ENCODE measurements at places on chromosomes 16 and 17.

DNA sequence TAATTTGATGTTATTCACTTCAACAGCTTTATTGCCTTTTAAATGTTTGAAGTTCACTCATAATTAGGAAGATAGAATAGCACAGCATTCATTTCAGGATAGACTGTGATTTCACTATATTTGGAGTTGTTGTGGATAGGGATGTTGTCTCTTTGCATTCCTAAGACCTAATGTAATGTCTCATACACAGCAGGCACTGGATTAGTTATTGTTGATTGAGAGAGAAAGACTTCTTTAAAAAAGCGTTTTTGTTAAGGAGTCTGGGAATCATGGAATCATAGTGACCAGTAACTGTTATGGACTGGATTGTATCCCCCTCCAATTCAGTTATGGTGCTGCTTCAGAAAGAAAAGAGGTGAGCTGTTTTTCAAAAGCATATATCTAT, 122.0 kb downstream of the USP22 start:
- DNase-seq: peak; percentile 20

DNA sequence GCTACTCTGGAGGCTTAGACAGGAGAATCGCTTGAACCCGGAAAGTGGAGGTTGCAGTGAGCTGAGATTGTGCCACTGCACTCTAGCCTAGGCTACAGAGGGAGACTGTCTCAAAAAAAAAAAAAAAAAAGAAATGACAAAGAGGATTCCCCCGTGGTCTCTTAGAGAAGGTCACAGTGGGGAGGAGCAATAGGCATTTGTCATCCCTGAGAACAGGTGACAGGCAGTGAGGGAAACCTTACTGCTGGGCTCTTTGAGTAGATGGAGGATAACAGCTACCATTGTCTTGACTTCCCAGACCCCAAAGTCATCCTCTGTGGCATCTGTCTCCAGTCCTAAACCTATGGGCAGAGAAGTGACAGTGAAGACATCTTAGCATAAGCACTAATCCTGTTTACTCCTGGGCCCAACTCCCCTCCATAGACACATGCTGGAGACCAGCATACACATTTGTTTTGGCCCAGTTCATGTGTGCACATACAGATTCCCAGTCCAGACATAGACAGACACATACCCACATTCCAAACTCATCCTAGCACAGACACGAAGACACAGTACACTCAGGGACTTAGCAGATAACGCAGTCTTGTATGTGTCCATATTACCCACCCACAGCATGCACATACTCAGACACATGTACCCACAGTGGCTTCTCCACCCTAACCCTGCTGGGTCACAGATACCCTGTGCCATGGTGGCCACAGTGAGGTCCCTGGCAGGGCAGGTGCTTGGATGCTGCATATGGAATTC, 2.7 kb downstream of the ESRP2 start:
- DNase-seq: no peak

DNA sequence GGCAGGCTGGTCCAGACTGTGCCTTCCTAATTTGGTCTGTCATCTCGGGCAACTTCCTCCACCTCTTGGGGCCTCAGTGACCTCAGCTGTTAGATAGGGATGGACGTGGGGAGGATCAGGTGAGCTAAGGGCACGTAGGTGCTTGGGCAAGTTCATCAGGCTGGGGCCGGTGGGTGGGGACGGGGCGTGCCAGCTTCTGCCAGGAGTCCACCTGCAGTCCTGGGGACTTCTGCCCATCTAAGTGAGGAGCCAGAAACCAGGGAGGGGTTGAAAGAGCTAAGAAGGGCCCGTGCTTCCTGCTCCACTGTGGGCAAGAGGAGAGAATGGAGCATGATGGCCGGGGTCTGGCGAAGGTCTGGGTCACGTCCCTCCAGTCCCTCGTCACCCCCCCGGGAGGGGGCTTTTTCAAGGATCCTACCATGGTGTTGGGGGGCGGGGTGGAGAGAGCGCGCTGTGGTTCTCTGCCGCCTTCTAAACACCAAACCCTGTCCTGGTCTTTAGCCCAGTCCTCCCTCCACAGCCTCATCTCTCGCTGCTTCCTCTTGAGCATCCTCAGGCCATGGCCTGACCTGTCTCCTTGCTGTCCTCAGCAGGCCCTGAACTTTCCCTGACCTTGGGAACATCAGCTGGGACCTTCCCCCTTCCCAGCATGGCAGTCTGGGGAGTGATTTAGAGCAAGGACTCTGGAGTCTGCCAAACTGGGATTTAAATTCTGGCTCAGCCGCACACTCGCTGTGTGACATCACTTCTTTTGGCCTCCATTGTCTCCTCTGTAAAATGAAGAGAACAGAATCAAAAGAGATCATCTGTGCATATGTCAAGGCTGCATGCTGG, 21.6 kb downstream of the SPNS2 start:
- DNase-seq: no peak

DNA sequence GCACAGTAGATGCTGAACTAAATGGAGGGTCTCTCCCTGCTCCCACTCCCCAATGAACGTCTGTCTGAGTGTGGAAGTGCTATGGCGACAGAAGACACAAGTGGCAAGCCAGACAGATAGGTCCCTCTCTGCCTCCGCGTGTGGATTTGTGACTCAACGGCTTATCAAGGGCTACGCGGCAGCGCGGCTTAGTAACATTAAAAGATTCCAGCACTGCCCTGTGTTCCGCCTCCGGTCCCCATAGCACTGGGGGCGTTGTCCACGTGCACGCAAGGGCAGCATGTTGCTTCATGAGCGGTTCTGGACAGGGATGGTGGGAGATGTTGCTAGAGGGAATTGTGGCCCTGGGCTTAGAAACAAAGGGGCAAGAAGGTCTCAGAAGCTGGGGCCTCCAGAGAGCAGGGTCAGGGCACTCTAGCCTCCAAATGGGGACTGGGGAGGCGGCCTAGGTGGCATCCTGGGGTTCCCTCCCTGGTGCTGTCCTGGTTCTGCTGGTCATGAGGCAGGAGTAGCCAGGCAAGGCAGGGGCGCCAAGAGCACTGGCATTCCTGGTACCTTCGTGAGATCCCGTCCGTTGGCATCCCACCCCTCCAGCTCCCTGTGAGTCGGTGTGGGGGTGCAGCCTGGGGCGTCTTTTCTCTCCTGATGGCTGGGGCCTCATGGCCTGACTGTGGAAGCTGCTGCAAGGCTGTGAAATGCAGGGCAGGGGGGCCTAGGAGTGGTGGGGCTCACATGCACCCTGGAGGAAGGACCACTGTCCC, 9.1 kb downstream of the CRHR1 start:
- no peak for DNase-seq

DNA sequence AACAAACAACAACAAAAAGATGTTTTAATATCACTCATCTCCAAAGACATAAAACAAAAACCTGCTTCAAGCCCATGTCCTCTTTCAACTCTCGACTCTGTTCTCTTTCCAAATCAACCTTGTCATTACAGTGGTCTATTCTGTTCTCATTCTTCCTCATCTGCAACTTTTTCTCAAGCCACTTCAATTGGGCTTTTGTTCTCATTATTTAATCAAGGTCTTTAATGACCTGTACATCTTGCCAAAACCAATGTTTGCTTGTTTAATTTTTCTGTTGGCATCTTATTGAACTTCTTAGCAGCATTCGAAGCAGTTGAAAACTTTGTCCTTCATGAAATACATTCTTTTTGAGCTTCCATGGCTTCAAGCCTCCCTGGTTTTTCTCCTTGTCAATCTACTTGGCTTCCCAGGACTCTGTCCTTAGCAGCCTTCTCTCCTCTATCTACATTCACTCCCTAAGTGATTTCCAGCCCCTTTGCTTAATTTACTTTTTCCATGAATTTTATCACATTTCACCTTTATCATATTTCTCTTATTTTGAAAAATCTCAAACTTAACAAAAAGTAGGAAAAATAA, 19.6 kb upstream of the RABEP1 start:
- DNase-seq: no peak

GRCh38 chr16:87581857-87582215, 20.5 kb upstream of the JPH3 start:
- DNase-seq: peak; percentile 95

DNA sequence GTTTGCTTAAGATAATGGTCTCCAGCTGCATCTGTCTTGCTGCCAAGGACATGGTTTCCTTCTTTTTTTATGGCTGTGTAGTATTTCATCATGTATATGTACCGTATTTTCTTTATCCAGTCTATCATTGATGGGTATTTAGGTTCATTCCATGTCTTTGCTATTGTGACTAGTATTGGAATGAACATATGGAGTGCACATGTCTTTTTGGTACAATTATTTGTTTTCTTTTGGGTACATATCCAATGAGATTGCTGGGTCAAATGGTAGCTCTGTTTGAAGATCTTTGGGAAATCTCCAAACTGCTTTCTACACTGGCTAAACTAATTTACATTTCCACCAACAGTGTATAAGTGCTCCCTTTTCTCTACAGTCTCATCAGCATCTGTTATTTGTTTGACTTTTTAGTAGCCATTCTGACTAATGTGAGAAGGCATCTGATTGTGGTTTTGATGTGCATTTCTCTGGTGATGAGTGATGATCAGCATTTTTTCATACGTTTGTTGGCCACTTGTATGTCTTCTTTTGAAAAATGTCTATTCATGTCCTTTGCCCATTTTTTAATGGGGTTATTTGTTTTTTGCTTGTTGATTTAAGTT, 66.2 kb downstream of the TNFRSF13B start:
- DNase-seq: no peak

DNA sequence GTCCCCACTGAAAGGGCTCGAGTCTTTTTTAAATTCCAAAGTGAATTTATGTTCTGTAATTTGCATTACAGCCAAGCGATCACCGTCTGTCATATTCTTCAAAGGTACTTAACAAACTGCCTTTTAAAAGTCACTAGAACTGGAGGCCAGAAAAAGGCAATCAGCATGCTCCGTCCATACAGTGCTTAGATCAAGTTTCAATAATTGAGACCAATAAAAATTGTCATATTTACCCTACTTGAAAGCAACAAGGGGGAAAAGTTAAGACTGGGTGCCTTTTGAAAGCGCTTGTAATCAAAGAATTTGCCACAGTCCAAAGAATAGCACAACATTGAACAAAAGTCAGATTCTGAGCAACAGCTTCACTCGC, 9.0 kb upstream of the ZFHX3 start:
- DNase-seq: no peak

DNA sequence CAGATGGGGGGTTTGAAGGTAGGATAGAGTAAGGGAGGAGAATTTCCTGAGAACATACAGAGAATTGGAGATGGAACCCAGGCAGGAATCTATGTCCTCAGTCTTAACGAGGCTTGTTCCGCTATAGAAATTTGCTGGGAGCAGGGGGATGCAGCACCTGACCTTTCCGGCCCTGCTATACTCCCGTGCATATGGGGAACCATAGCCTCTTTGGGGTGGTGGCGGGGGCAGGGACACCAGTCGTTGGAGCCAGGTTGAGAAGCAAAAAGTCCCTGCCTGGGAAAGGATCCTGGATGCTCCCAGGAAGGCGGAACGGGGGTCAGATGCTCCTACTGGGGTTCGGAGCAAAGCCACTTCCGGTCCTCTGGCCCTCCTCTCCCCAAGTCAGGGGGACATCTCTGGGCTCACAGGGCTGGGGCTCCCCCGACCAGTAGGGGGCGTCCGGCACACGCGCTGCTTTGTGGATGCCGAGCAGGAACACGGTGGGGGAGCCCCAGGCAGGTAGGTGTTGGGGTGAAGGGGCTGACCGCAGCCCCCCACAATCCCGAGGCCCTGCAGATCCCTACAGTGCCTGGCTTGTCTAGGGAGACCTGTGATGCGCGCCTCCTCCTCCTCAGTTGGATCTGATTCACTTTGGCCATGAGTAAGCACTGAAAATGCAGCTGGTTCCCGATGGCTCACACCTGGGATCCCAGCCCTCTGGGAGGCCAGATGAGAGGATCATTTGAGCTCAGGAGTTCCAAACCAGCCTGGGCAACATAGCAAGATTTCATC, 15.5 kb upstream of the TFAP4 start:
- peak; percentile 63 for DNase-seq

GRCh38 chr16:88274847-88275246, 107.9 kb upstream of the ZNF469 start:
- DNase-seq: no peak

- DNase-seq: no peak
Observed at GRCh38 chr16:67704110-67704509, 15.0 kb downstream of the GFOD2 start.

GRCh38 chr17:17322516-17323510, 19.6 kb downstream of the NT5M start:
- DNase-seq: no peak

- no peak for DNase-seq
Observed at GRCh38 chr16:49621241-49622083, 234.4 kb downstream of the ZNF423 start.

- DNase-seq: no peak
Observed at GRCh38 chr16:27174007-27174406, 29.3 kb upstream of the KDM8 start.

DNA sequence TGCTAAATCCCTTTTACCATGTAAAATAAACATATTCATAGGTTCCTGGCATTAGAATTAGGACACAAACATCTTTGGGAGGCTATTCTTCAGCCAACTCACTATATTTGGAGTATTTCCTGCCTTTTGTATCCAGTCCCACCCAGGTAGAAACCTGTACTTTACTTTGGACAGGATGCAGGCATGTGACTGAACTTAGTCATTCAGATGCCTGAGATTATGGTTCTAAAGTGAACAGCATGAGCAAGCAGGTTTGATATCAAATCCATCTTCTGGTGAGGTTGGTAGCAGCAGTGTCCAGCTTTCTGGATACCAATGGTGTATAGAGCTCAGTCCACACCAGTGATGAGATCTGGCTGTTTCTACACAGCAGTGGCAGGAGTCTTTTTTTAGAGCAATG, 20.2 kb downstream of the CA10 start:
- no peak for DNase-seq

GRCh38 chr16:75529056-75529905, 6.6 kb downstream of the CHST5 start:
- DNase-seq: no peak

- peak; percentile 37 for DNase-seq
Observed at GRCh38 chr16:88456356-88457292, 3.5 kb downstream of the ZFPM1 start.

DNA sequence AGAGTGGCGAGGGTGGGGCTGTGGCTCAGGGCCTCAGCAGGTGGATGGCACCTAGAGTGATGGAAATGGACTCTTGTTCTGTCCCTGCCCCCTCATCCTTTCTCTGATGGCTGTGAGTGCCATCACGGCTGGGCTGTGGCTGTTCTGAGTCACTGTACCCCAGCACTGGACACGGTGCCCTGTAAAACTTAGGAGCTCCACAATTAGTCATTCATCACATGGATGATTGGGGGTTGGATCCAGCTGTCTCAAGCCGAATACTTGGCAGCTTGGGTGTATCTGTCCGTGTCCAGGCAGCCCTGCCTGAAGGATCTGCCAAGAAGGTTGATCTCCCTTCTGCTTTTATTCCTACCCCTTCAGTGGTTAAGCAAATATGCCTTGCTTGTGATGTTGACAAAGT, 295.5 kb upstream of the EEF2KMT start:
- peak; percentile 26 for DNase-seq

- DNase-seq: no peak
Observed at GRCh38 chr17:38751144-38751807, 1.3 kb upstream of the PSMB3 start.

DNA sequence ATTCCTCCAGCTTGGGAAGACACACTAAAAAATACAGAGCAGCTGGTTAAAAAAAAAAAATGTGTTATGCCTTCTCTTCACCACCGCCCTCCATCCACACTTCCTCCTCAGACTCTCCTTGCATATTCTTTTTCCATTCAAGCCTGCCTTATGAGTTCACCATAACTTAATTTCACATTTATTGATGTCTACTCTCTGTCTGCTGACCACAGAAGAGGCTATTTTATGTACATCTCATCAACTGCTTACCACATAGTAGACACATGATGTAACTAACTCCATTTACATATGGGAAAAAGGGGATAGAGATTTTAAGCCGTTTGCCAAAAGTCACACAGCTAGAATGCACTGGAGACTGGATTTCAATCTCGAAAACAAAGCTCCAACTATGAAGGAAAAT, 409.8 kb downstream of the CDH11 start:
- no peak for DNase-seq

GRCh38 chr16:49923411-49923810, 67.5 kb upstream of the ZNF423 start:
- DNase-seq: no peak

Measured in urothelium cell line (cell line).